Breast epithelium (tissue), 4 donors: ENCODE measurements at places on chromosomes 2 and 18. TPM values are rescaled to one million over a fixed set of nuclear protein-coding genes. Genes with fewer than 3 reads are reported as not detected.

- DNase-seq, result no peak
Measured at GRCh38 chr2:170607171-170607570, 108.0 kb upstream of the SP5 start.

GKN1 gene
- total RNA-seq, result not detected

- no peak for DNase-seq
Measured at GRCh38 chr2:179913809-179914208, 52.4 kb upstream of the ZNF385B start.

- no peak for DNase-seq
Measured at GRCh38 chr2:50196775-50197480, 835.0 kb downstream of the NRXN1 start.

- no peak for DNase-seq
Measured at GRCh38 chr2:196798980-196799379, 503 bp downstream of the GTF3C3 start.

DNA sequence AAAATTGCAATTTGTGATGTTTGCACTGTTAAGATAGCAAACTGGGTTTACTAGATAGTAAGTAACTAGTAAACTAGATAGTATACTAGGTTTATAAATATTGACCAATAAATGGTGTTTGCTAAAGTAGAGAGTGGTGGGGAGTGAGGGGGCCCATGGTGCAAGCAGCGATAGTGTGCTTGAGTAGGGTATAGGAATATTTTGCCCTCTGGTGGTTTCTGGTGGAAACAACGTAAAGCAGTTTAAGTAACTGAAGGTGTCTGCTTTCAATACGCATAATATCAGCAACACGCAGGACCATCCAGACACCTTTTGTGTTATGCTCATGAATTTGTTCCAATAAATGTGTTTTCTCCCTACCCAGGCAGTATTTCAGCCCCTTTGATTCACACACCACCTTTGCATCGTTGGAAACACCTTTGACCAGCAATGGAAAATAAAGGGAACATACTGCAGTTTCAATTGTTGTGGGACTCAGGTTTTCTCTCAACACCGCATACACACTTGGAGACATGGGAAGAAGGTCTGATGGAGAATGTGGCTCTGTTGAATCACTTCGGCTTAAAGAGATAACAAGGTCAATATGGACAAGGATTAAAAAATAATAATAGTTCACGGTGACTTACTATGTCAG lies 16.7 kb upstream of the STAT1 start:
- DNase-seq, result no peak

GRCh38 chr18:63207143-63207790 lies 112.3 kb downstream of the BCL2 start:
- DNase-seq, result no peak

GRCh38 chr2:54572636-54573536 lies 116.8 kb downstream of the SPTBN1 start:
- no peak for DNase-seq

- no peak for DNase-seq
Measured at GRCh38 chr2:181859123-181859522, 32.4 kb upstream of the ITPRID2 start.

DNA sequence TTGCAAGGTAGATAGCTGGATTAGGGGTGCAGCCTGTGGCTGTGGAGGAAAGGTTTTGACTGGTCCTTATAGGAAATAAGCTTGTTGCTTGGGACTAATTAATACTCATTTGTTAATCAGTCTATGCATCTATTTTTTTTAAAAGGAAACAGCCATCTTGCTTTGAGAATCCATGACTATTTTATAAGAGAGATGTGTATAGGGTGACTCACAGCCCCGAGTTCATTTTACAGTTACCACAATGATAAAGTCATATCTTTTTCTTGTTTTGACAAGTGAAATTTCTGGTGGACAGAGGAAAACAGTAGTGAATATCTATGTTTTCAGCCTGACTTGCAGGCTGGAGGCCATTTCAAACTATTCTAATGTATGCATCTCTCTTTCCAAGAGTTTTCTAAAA lies 193.5 kb upstream of the CCDC68 start:
- DNase-seq, result no peak

ADRA2B gene
- total RNA-seq, result 1.3 TPM

GRCh38 chr2:53490659-53491058 lies 276.9 kb upstream of the CHAC2 start:
- no peak for DNase-seq

- DNase-seq, result no peak
Measured at GRCh38 chr2:220224691-220225543, 597.5 kb downstream of the SLC4A3 start.

CRYBA2 gene
- total RNA-seq, result not detected

GBX2 gene
- total RNA-seq, result not detected

QPCT gene
- total RNA-seq, result 3.7 TPM

DNAJC5G gene
- total RNA-seq, result not detected

DNA sequence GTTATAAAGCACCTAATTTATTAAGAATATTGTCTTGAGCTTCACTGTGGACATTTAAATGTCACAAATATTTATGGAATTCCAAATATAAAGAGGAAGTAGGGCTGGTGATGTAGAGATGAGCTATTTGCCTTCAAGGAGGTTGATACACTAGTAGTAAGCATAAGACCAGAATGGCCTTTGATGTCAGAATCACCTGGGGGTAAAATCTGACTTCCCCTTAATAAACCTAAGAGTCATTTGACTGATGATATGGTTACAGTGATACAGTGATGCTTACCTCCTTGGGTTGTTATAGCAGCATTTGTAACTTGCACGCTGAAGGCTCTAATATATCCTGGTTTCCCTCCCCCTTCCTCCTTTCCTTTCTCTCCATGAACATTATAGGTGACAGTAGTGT lies 143.7 kb downstream of the CERS6 start:
- no peak for DNase-seq

- no peak for DNase-seq
Measured at GRCh38 chr18:61435064-61435652, 101.9 kb downstream of the CDH20 start.

DNA sequence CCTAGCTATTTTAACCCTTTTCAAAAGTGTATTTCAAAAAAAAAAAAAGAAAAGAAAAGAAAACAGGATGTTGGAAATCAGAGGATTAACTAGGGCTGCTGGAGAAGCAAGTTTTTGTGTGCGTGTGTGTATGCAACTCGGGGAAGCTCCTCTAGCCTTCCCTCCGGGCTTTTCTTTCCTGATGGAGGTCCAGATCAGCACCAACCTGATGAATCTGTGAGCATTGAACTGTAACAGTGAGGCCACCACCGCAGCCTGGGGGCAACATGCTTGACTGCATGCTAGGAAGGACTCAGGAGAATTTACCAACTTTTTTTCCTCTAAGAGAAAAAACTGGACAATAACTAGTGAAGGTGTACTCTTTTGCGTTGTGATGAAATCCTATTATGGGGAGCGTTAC lies 2.3 kb downstream of the OBSL1 start:
- no peak for DNase-seq

GRCh38 chr2:8437228-8437948 lies 244.5 kb upstream of the ID2 start:
- DNase-seq, result no peak

DNA sequence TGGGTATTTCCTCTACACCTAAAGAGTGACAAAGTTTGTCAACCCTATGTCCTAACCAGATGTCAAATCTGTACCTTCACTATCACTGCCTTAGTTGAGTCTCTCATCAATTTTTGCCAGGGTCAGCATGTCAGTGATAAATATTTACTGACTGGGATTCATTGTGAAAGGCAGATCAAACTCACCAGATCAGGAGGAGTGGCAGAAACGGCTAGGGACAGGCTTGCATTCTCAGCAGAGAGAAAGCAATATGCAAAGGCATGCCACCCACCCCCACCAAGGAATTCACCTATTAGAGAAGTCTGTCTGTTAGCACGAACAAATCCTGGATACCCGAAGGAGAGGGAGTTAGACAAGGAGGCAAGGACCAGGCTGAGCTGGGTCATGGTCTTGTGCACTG lies 62.6 kb downstream of the PTPN2 start:
- no peak for DNase-seq

DNA sequence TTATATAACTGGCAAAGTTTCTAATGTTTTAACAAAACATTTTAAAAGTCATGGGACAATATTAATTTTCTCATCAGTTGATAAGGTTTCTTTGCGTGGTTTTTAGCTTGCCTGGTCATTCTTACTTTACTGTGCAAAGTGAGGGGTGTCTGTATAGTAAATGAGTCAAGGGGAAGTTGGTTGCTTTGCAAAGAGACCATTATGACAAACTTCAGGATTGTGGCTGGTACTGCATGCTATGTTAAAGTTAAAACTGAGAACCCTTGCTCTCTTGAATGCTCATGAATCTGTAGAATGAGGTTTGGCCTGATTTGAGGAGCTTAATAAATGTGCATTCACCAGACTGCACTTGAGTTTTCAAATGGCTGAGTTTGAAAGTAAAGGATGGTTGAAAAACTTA lies 47.0 kb downstream of the COL4A4 start:
- no peak for DNase-seq

- no peak for DNase-seq
Measured at GRCh38 chr2:133609664-133610063, 41.4 kb upstream of the NCKAP5 start.

SP140 gene
- 7.9 TPM for total RNA-seq

DNA sequence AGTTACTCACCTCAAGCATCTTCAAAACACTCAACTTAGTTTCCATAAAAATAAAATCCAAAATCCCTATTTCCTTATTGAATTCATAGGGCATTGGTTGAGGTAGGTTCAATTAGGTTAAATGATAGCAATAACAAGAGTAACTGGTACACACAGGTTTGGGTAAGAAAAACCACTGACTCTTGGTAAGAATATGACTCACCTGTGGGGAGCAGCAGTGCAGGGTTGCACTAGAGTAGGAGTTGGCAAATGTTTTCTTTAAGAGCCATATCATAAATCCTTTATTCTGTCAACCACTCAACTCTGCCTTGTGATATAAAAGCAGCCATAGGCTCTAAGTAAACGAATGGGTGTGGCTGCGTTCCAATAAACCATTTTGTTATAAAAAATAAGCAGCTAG lies 71.4 kb upstream of the CDH20 start:
- DNase-seq, result no peak

RUFY4 gene
- 2.8 TPM for total RNA-seq

THSD7B gene
- total RNA-seq, result 2.1 TPM

GRCh38 chr2:25274868-25275574 lies 66.7 kb downstream of the DNMT3A start:
- no peak for DNase-seq

SLC4A3 gene
- 4.7 TPM for total RNA-seq

GRCh38 chr2:160566717-160567116 lies 73.1 kb upstream of the RBMS1 start:
- DNase-seq, result no peak

- DNase-seq, result no peak
Measured at GRCh38 chr18:1595195-1595594, 690.5 kb downstream of the ADCYAP1 start.

DNA sequence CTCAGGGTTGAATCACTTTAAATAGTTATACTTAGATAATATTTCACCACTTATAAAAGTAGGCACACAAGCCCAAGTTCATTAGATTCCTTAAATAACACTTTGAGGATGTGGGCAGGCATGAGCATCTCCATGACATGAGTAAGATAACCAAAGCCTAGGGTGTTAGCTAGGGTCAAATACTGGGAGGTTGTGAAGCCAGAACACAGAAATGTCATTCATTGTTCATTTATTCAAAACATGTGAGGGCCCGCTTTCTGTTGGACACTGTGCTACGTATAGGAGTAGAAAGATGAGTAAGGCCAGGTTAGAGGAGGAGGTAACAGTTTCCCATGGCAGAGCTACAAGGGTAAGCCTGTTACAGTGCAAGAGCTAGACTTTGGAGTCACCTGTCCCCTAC lies 93.5 kb upstream of the NEDD4L start:
- no peak for DNase-seq

- DNase-seq, result no peak
Measured at GRCh38 chr18:48838921-48839818, 111.6 kb downstream of the SMAD7 start.

CDKL4 gene
- not detected for total RNA-seq

RGPD4 gene
- total RNA-seq, result not detected

- no peak for DNase-seq
Measured at GRCh38 chr2:214807653-214808052, 1.8 kb downstream of the BARD1 start.

SPR gene
- total RNA-seq, result 46.2 TPM

DNA sequence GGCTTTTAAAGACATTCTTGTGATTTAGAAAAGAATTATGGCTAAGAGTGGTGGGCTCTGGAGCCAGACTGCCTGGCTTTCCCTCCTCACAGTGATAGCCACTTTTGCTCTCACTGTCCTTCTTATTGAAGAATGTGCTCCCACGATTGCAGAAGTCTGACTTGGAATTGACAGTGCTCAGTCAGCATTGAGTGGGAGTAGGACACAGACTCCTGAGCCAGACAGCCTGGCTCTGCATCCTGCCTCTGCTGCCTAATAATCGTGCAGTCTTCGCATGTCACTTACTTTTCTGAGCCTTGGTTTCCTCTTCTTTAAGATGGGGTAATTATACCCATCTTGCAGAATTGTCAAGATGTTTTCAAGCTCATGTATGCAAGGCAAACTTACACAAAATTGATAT lies 23.3 kb downstream of the SPATS2L start:
- DNase-seq, result no peak

DNA sequence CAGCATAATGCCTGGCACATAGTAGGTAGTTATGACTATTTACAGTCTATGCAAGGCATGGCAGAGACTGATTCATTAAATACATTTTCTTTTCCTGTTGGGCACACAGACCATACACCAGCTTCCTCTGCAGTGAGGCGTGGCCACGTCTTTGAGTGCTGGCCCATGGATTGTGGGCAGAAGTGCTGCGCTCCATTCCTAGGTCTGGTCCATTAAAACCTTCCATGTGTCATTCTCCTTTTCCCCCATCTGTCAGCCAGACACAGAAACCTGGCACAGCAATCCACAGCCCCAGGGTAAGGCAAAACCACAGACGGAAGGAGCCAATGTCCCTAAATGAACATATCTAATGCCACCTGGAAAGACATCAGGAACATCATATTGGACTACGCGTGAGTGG lies 141.9 kb downstream of the TTC32 start:
- no peak for DNase-seq

CBLN2 gene
- total RNA-seq, result not detected

- DNase-seq, result no peak
Measured at GRCh38 chr2:132873738-132874137, 203.7 kb upstream of the LYPD1 start.

- no peak for DNase-seq
Measured at GRCh38 chr2:26678035-26678434, 14.5 kb upstream of the KCNK3 start.

DNA sequence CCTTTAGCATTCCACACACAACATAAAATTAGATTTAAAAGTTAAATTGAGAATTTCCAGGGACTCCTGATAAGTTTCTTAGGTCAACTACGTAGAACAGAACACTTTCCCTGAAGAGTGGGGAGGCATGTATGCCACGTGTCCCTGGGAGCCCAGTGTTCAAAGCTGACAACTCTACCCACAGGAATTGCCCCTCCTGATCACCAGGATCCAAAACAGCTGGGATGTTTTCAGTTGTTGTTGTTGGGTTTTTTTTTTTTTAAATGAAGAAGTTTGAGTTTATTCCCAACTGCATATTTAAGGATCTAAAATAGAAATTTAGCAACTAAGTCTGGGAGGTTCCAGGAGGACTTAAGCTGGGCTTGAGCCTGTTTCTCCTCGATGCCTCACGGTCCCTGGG lies 100.5 kb downstream of the TPGS2 start:
- DNase-seq, result no peak

- DNase-seq, result no peak
Measured at GRCh38 chr18:64199581-64199980, 50.7 kb upstream of the LINC00305 start.

ELOA2 gene
- not detected for total RNA-seq

ERICH2 gene
- total RNA-seq, result 0.80 TPM

GRCh38 chr2:142472382-142472781 lies 341.6 kb upstream of the LRP1B start:
- DNase-seq, result no peak

- DNase-seq, result no peak
Measured at GRCh38 chr18:26470011-26470637, 78.2 kb downstream of the KCTD1 start.

CNGA3 gene
- total RNA-seq, result 0.15 TPM
